ENCODE measurements at places on chromosomes 2 and 18.

DNA sequence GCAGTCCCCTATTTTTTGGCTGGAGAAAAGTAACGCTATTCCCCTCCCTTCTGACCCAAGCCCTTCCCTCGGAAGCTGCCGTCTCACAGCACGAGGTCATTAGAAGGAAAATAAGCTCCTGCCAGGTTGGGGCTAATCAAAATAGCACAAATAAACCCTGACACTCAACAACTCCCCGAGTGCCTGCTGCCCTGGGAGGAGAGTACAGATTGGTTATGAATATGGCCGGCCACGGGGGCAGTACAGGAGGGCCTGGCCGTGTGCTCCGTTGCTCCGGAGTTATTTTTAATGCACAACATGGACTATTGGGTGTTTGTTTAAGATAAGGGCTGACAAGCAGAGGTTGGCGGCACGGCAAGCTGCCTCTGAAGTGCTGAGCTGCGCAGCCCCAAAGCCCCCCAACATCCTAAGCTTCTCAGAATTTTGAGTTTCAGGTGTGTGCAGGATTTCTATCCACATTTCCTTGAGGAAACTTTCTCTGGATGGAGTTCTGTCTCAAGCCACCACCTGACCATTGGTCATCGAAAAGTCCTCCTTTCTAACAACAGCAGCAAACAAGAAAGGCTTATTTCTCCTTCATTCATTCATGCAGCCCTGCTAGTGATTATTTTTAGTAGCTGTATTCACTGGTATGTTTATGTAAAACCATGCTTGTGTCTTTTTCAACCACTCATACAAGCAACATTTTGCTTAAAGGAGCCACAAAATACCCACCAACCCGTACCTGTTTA lies 58.7 kb downstream of the PAX3 start:
- DNase-seq: no peak

DNA sequence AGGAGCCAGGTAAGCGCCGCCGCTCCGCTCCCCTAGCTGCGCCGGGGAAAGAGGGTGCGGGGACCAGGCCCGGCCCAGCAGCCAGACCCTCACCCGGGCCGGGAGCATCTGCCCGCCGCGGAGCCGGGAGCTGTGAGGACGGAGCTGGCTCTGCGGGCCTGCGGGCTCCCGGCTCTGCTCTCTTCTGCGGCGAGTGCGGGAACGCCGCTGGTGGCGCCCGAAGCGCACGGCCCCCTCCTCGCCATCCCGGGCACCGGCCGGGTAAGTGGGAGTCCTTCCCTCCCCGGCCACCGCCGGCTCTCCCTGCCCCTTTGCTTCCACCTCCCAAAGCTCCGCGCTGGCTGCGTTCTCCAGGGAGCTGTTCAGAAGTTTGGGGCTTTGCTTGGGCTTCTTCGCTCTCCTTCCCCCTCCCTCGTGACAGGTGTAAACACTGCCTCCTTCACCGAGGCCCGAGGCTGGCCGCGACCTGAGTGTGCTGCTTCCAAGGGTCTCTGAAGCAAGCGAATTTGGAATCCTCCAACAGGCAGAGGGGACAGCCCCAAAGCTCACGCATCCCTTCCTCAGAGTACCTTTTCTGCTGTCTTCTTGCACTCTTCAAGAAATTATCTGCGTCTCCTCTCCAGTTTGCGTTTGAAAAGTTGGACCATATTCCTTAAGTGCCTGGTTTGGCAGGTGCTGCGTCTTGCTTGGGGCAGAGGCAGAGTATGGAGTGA lies 632 bp downstream of the AFTPH start:
- DNase-seq: peak; percentile 29

DNA sequence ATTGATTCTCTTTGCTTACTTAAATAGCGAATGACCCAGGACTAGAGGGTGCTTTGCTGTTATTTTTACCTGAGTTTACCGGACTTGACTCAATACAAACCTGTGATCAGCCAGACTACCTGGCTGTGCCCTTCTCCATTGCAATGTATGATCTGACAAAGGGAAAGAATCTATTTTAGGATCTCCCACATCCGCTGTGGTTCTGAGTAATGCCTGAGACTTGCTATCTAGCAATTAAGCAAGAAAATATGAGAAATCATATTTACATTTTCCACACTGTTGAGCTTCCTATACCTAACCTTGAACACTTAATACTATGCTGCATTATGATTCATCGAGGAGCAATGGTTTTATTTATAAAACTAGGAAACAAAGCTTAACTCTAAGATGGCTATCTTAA lies 215.2 kb downstream of the RAD51AP2 start:
- no peak for DNase-seq

- peak; percentile 88 for DNase-seq
These were observed 44.3 kb downstream of the SERTAD2 start for GRCh38 chr2:64609227-64609941.

DNA sequence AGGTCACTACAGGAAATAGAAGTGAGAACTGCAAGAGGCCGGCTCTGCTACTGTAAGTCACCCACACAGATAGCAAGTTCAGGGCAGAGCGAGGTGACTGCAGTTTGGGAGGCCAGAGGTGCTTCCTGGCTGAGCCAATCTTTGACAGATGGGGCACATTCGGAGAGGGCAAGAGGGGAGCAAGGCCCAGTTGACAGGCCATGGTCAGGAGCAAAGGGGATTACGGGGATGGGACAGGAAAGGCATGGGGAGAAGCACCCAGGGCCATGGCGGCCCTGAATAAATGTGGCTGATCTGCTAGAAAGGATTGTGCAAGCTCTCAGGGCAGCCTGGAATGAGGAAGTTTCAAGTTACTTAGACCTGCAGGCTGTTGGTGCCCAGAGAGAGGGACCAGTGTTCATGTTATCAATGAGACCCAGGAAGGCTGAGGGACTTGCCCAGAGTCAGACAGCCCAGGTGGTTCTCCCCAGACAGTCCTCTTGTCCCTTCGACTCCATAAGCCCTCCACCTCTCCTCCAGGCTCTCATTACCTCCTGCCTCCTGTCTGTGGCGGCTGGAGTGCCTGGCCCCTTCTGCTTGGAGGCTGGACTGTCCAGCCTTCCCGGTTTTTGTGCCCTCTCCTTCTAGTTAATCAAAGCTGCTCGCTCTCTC lies 123.3 kb downstream of the CTIF start:
- peak; percentile 58 for DNase-seq

DNA sequence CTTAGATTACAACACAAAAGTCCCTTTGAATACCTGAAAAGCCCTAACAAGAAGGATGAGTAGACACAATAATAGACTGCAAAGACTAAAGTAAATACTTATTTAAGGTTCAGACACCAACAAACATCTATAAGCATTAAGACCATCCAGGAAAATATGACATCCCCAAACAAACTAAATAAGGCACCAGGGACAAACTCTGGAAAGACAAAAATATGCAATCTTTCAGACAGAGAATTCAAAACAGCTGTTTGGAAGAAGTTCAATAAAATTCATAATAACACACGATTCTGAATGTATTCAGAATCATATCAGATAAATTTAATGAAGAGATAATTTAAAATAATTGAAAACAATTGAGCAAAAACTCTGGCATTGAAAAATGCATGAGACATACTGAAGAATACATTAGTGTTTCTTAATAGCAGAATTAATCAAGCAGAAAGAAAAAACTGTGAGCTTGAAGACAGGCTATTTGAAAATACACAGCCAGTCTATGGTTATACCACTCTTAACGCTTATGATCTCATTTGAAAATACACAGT lies 1388.8 kb downstream of the DSC3 start:
- DNase-seq: no peak

DNA sequence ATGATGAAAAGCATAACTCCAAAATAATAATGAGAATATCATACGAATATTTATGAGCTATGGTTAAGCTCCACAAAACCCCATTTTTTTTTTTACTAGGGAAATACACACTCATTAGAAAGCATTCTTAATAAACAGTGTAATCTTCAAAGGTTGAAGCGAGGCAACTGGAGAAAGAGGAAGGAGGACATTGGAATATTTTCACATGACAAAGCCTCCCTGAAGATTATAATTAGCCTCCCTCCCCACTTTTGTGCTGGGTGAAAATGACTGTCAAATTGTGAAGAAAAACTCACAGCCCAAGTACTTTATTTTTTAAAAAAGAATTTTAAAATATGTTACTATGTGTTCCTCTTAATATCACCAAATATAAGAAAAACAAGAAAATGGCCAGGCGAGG lies 64.1 kb upstream of the NFU1 start:
- DNase-seq: peak; percentile 27

- peak; percentile 30 for DNase-seq
These were observed 11.7 kb downstream of the VIT start for GRCh38 chr2:36708041-36708741.

DNA sequence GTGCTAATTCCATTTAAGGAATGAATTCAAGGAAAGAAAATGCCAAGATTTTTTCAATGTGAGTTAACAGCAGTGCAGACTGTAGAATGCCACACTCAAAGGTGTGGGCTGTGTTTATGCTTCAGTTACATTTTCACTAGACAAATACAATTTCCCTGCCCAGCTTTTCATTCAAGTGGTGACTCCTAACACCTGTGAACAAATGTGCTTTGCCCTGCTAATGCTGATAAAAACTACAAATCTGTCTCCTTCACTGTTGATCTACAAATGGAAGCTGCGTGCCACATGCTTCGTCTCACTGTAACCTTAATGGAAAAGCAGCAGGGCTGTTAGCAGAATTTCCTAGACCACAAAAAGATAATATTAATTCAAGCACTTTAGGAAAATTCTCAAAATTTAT lies 19.8 kb upstream of the TCF4 start:
- DNase-seq: no peak

- DNase-seq: peak; percentile 49
These were observed at the start of gene MOGAT1 for GRCh38 chr2:222671259-222672067. Gene MOGAT1 (plus strand): TSS chr2:222671658. CDS start chr2:222671786, 128 bp downstream.

DNA sequence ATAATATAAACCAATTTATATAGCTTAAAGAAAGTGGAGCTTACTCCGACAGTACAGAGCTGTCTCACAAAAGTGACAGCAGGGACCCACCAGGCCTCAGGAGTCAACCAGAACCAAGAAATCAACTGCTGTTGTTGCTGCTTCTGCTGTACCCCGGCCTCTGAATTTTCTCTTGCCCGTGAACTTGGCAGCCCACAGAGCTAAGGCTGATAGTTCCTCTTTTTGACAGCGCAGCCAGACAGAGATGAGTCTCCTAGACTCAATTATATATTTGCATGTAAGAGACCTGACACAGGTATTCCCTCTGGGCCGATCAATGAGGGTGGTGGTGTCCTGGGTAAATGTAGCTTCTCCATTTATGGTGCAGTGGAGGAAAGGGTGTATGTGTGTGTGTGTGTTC lies 109.4 kb downstream of the KCTD1 start:
- DNase-seq: no peak

DNA sequence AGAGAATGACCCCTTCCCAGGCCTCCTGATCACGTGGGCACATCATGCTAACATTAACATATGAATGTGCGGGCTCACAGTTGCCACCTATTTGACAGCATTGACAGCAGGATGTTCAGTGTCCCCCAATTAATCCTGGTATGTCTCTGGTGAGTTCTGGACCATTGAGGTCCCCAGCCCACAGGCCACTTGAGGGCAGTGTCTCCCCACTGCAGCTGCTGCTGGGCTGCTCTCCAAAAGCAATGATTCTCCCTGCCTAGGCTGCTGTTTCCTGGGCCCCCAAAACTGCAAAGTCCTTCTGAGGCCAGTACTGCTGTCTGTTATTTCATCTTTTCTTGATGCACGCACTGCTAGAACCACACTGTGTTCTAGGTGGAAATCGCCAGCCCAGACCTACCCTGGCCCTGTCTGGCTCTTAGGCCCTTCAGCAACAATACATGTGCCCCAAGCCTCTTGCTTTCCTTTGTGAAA lies 52.7 kb upstream of the MAPK4 start:
- no peak for DNase-seq

GRCh38 chr2:59083075-59083828 lies 842.1 kb upstream of the FANCL start:
- no peak for DNase-seq
